Kidney (tissue), 22 donors: ENCODE measurements at places on chromosomes 11 and 22. TPM values are rescaled to one million over a fixed set of nuclear protein-coding genes. Genes with fewer than 3 reads are reported as not detected.

DNA sequence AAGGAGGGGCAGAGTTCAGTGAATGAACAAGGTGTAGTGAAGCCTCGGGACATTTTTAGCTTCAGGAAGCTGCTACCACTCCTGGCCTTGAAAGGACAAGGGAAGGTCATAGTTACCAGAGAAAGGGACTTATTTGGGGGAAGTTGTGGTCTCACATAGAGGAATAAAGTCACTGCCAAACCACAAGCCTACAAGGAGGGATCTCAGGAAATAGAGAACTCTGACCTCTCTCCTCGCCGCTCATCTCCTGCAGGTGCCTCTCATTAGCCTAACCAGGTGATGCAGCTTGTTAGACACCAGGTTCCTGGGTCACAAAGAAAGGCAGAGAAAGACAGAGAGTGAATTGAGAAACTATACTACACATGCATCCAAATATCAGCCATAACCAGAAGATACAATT, 14.3 kb upstream of the TOLLIP start:
- no peak for DNase-seq

The GRAMD4 gene
- total RNA-seq: 58.2 TPM

DNA sequence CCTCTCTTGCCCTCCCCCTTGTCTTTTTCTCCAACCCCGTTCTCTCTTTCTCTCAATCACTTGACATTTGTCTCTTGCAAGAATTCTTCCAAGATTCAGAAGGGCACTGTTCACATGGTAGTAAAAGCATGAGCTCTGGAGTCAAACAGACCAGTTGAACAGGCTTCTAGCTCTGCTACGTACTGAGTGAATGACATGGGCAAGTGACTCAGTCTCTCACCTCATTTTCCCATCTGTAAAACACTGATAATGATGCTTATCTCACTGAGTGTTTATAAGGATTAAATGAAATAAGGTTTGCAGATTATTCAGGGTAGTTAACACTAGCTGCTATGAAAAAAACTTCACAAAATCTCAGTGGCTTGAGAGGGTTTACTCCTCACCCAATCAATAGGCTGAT, 5.9 kb upstream of the IL10RA start:
- DNase-seq: no peak

- DNase-seq: no peak
Measured at GRCh38 chr22:28187612-28188011, 268.6 kb upstream of the PITPNB start.

The PRG2 gene
- total RNA-seq: 0.22 TPM

DNA sequence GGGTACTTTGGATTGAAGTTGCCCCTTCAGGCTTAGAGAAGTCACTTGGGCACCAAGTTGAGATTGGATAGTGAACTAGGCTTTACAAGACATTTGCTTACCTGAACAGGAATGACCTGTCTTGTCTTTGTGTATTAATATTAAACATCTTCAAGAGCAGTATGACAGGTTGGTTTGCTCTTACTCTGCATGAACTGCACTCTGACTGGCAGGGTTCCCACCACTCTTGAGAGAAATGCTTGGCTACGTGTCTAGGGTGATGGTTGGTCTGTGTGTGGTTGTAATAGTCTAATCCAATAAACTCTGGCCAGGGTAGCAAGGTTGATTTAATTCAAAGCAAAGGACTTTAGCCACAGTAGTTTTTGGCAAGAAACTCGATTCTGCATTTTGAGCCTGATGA, 20.1 kb upstream of the SPTBN2 start:
- no peak for DNase-seq

DNA sequence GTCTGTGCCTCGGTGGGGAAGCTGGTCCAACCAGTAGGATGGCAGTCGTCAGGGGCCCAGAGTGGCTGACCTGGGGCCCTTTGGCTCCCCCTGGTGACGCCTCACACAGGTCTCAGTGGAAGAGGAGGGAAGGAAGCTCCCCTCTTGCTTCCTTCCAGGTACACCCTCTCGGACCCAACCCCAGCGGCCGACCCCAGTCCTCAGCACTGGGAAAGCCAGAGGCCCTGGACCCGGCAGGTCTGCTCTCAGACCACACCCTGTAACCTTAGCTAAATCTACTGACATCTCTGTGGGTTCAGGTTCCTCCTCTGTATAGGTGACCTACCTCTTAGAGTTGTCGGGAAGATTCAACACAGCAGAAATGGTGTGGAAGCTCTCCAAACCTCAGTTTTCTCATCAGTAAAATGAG, 3.4 kb upstream of the SCUBE1 start:
- DNase-seq: peak; percentile 70

DNA sequence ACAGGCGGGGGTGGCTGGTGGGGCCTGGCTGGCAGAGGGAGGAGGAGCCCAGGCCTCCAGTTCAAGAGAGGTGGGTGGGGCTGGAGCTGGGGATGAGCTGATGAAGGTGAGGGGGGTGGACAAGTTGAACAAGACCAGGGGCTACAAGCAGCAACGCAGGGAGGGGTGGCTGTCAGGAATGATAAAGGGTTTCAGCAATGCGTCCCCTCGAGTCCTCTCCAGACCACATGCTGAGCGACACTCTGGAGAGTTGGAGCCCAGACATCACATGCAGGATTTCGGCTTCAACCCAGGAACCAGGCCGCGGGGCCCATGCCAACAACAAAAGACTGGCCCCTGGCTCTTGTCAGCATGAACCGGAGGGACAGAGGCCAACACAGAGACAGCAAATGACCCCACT, 480.3 kb downstream of the BRD1 start:
- no peak for DNase-seq
